Astrocyte of the hippocampus (primary cell): ENCODE measurements at places on chromosomes 5 and 9.

DNA sequence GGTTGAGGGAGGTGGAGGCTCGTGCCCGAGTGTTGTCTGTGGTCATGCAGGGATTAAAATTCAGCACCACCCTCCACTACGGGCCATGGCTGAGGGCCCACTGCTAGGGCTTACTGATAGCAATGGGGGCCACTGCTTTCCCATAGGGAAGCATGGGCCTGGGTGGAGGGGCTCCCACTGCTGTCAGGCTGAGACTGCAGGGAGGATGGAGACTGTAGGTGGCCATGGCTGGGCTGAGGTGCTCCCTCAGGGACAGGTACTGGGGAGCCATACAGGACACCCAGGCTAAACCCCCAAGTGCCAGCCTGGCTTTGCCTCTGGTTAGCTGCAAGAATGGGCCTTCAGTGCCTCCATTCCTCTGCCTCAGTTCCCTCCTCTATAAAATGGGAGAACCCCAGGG, 26.1 kb downstream of the FAM163B start:
- DNase-seq: no peak

- peak; percentile 78 for DNase-seq
Observed at GRCh38 chr9:116154976-116155697, 1.5 kb downstream of the PAPPA start.

GRCh38 chr9:125428060-125428901, 166.7 kb downstream of the GAPVD1 start:
- DNase-seq: no peak

GRCh38 chr9:109972026-109972882, 192.3 kb downstream of the PALM2AKAP2 start:
- DNase-seq: no peak

- DNase-seq: no peak
Observed at GRCh38 chr5:83022334-83022733, 54.9 kb downstream of the TMEM167A start.

DNA sequence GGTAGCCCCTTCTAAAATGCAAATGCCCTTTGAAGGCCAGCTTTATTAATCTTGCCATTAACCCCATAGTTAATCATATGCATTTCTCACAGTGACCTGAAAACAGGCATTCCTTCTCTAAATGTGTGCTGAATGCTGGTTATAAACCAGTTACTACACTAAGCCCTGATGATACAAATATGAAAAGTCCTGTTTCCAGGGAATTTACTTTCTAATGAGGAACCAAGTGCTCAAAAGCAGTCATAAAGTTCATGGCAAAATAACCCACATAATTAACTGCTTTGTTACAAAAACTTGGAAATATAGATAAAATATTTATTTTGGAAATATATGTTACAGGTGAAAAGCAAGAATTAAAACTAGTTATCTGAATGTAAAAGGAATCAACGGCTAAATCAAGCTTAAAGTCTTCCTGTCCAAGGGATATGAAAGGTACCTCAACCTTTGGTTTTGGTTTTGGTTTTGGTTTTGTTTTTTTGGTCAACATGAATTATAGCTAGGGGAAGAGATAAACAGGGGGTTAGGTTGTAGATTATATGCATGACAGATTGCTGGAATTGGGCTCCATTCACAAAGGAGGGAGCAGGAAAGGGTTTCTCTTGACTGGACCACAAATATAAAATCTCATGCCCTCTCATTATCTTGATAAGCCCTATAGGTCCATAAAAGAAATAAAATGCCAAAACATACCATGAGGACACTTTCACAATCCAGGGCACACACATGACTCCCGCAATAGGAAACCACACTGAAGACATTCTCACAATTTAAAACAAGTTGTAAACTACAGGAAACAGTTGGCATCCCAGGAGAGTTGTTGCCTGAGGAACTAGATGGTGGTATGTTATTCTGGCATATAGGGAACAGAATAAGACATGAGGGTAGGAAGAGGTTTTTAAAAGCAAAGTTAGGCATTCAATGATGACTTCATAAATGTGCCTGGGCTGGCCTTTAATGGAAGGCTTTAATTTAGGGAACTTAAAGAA, 46.7 kb upstream of the MACIR start:
- DNase-seq: no peak

DNA sequence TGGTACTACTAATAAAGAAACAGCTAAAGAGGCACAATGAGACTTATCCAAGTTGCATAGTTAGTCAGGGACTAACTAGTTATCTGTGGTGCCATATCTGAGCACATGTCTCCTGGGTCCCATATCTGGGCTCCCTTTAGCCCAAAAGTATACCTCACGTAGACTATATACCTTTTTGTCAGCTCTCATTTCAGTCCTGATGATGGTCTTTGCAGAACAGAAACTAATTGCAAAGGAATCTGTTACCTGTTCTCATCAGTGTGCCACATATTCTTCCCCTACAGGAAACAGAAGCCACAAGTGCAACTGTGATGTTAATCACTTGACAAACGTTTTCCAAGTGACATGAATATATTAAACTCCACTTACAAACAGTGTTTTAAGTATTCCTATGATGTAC, 395.2 kb downstream of the KIAA0825 start:
- DNase-seq: no peak

GRCh38 chr9:92438900-92439526, 14.7 kb upstream of the OMD start:
- no peak for DNase-seq

DNA sequence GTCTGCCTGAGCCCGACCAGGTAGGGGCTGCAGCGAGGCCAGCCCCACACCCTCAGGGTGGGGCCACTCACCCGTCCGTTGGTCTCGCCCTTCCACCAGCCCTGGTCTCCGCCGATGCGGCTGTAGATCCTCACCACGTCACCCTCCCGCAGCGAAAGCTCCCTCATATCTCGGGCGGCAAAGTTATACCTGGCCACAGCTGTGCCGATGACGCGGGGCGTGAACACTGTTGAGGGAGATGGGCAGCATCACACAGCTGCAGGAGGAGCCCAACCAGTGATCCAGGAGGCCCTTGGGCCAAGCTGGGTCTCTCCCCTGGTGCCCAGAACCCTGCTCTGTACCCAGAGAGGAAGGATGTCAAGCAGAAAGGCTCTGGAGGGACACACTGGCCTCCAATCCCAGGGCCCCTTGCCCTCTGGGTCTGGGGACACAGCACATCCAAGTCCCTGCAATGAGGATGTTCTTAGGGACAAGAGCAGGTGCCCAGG, 30.3 kb upstream of the SARDH start:
- DNase-seq: no peak

- no peak for DNase-seq
Observed at GRCh38 chr9:106174346-106174745, 480.0 kb downstream of the TMEM38B start.

DNA sequence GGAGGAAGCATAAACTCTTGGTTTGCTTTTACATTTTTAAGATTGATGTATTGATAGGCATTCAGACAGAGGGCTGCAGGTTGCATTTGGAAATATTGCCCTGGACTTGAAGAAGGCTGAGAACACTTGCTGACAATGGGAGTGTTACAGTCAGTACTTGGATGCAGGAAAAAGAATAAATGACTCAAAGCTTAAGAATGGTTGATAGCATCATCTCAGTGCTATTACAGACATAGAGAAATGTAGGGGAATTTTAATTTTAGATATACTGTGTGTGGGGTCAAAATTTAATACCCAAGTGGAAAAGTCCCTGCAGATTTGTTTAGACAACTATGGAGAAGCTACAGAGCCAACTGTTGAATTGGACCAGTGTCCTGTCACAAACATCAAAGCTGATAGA, 101.1 kb downstream of the ISL1 start:
- DNase-seq: no peak

DNA sequence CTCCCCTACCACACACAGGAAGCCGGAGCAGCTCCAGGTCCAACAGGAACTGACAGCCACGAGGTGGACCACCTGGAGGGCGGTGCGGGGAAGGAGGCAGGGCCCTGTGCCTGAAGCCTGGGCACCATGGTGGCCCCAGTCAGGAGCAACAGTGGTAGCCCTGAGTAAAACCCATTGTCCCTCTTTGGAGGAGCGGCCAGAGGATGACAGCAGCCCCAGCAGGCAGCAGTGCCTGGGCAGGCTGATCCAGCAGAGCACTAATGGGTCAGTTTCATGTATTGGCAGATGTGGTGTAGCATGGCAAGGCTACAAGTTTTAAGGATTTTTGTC, 47.7 kb upstream of the GARNL3 start:
- DNase-seq: no peak

- peak; percentile 8 for DNase-seq
Observed at GRCh38 chr5:111676466-111676865, 80.5 kb downstream of the NREP start.
